ENCODE measurements at places on chromosomes 16 and 17.

DNA sequence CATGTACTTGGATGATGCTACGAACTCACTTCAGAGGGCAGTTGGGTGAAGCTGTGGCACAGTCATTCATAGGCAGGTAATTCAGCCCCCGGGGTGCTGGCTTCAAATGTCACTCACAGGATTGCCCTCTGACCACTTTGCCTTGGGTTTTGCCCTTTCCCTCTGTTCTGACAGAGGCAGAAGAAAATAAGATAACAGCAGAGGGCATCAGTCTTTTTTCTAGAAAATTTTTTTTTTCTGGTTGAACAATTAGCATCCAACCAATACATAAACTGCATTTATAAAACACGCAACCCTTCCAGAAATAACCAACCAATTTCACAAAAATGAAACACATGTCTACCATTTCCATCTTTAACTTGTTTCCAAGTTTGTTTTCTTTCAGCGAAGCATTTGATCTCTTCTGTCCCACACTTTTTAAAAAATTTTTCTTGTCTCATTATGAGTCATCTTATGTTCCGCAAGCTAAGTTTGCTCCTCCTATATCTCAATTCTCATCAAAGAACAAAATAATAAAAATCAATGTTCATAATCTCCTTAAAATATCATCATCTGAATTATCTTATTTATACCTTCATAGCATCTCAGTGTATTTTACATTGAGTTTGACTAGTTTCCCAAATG is 15.6 kb downstream of the NACA2 start:
- DNase-seq, result no peak

- no peak for DNase-seq
These were observed 254.4 kb upstream of the PMFBP1 start for GRCh38 chr16:72426386-72426785.

GRCh38 chr16:57679767-57680482 is 11.8 kb downstream of the ADGRG3 start:
- no peak for DNase-seq

- DNase-seq, result no peak
These were observed 486 bp upstream of the DNAJA2 start for GRCh38 chr16:46973996-46974324.

DNA sequence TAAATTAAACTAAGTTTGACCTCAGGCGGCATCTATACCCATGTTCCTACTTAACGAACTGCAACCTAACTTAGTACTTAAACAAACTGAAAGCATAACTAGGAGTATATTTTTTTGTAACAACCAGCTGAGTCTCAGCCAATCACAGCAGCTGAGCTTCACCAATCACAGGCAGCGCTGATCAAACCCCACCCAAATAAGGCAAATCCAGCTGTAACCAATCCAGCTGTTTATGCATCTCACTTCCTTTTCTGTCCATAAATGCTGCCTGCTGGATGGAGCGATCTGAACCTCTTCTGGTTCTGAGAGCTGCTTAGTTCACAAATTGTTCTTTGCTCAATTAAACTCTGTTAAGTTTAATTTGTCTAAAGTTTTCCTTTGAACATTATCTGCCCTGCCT is 131.3 kb downstream of the PMP22 start:
- no peak for DNase-seq

- peak; percentile 48 for DNase-seq
These were observed 2.1 kb downstream of the TRAF4 start for GRCh38 chr17:28745786-28746411.

- no peak for DNase-seq
These were observed 67.1 kb downstream of the ABCC1 start for GRCh38 chr16:16016388-16016964.

- no peak for DNase-seq
These were observed 274.1 kb downstream of the SEC14L1 start for GRCh38 chr17:77414811-77415400.

DNA sequence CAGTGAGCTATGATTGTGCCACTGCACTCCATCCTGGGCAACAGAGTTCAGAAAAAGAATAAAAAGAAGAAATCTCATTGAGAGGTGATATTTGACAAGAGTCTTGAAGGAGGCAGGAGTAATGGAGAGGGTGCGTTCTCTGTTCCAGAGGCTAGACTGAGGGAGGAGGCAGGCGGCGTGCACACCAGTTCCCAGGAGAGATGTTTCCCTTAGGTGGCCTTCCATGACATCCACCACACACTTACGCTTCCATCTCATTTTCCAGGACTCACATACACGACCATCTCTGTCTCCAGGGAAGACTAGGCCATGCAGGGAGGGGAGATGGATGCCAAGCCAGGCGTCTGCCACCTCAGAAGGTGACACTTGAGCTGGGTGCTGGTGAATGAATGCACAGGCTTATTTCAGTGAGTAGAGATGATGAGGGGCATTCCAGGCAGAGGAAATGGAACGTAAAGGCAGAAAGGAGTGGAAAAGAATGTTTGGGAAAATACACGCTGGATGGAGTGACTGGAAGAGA is 25.3 kb upstream of the N4BP1 start:
- no peak for DNase-seq

DNA sequence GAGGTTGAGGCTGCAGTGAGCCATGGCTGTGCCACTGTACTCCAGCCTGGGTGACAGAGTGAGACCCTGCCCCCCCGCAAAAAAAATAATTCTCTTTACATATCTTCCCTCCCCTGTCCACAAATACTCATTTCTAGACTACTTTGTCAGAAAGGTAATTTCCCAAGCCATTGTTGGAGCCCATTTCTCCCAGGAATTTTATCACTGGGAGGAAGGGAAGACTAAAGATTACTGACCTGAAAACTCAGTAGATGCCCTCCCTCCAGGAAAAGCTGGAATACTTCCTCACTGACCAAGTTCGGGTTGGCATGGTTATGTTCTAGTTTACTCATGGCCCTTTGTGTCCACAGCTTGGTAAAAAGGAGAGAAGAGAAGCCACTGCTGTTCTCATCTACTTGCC is 4.1 kb downstream of the CALCOCO2 start:
- no peak for DNase-seq

DNA sequence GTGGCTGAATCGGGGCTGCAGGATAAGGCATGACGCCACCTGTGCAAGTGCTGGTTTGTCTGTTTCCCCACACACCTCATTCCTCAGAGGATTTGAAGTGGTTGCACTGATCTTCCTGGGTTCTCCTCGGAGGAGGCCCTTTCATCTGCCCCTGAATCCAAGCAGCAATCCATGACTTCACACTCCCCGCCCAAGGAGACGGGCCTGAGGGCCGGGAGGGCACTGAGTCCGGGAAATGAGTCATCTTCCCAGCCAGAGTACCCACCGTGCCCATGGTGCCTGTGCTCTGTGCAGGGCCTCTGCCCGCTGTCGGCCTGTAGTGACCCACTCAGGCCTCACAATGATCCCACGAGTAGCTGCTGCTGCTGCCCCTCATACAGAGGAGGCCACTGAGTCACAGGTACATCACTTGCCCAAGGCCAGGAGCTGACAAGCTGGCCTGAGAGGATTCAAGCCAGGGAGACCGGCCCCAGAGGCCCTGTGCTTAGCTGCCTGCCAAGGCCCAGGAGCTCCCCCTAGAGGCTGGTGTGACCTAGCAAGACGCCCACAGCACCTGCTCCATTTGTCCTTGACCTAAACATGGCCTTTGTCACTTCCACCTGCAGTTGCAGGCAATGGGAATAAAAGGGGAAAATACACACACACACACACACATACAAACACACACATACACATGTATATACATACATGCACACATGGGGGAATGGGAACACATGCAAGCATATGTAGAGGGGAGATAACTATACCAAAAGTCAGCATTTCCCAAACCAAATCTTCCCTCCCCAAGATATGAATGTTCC is 240.0 kb downstream of the C16orf95 start:
- peak; percentile 75 for DNase-seq

DNA sequence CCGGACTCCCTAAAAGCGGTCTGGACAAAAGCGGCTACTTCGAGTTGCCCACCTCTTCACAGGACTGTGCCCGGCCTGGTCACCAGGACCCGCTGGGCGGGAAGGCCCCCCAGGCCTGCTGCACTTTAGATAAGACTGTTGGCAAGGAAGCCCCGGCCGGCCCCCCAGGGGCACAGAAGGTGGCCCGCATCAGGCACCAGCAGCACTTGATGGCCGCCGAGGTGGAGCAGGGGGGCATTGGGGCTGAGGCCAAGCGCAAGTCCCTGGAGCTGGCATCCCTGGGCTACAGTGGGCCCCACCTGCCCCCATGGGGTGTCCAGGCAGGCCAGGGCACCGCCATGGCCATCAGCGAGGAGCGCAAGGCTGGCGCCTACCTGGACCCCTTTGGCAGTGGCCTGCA is 47.5 kb downstream of the BAHCC1 start:
- no peak for DNase-seq

- no peak for DNase-seq
These were observed 11.1 kb downstream of the BPTF start for GRCh38 chr17:67836205-67836987.

- DNase-seq, result no peak
These were observed 6.3 kb downstream of the PDF start for GRCh38 chr16:69324013-69324531.

DNA sequence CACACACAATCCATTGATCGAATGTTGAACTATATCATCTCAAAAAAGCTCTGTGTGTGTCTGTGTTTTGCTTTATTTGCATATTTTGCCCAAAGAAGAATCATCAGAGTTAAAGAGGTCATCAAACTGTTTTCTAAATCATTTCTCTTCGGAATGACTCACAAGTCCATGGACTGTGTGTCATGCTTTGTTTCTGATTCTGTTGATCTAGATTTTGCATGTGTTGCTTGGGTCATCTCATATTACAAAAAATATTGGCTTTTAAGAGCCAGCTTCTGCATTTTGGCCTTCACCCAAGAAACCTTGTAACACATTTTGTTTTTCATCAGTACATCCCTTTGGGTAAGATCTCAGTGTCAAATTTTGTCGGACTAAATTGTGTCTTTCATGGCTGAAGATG is 471.2 kb upstream of the HSBP1 start:
- DNase-seq, result peak; percentile 29

- no peak for DNase-seq
These were observed 9.4 kb upstream of the CMTM4 start for GRCh38 chr16:66705790-66706505.

DNA sequence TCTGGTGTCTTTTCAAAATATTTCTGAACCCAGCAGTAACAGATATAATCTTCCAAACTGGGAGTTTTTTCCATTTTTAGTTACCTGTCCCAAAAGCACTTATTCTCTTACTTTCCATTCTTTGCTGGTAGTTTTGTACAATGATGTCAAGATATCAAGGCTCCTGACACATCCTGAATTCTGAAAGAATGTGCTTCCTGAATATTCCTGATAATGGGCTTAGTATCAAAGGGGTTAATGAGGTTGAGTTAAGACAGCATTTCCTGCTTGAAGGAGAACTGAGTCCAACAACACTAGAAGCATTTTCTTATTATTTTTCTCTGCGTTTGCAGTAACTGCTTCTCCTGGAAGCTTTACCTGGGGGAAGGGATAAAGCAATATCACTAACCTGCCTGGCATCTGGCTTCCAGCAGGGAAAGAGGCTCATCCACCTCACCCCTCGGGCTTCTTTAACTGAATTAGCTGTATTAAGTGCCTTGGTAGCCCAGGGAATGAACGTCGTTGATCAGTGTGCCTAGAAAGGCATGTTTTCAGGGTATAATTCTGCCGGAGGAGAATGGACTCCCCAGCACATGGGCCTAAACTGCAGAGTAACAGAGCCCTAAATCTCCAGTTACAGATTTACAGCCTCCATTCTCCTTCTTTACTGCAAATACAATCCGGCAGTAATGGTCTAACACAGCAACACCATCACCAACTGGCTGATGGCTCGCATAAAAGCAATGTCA is 134.4 kb downstream of the SNX11 start:
- no peak for DNase-seq

GRCh38 chr16:22969567-22969966 is 155.6 kb downstream of the HS3ST2 start:
- no peak for DNase-seq

DNA sequence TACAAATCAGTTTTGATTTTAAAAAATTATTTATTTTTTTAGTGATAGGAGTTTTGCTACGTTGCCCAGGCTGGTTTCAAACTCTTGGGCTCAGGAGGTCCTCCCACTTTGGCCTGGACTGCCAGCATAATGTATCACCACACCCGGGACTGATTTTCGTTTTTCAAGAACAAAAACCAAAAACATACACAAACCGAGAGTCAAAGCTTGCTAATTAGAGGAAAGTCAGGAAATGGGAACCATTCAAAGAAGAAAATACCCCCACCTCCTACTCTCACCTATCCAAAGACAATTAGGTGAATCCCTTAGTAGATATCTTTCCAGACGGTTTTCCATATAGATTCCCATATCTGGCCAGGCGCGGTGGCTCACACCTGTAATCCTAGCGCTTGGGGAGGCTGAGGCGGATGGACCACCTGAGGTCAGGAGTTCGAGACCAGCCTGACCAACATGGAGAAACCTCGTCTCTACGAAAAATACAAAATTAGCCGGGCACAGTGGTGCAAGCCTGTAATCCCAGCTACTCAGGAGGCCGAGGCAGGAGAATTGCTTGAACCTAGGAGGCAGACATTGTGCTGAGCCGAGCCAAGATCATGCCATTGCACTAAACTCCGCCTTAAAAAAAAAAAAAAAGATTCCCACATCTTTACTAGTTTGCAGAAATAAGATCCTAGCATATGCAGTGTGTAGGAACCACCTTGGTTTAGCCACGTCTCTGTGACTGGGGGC is 883 bp upstream of the SPN start:
- DNase-seq, result no peak

DNA sequence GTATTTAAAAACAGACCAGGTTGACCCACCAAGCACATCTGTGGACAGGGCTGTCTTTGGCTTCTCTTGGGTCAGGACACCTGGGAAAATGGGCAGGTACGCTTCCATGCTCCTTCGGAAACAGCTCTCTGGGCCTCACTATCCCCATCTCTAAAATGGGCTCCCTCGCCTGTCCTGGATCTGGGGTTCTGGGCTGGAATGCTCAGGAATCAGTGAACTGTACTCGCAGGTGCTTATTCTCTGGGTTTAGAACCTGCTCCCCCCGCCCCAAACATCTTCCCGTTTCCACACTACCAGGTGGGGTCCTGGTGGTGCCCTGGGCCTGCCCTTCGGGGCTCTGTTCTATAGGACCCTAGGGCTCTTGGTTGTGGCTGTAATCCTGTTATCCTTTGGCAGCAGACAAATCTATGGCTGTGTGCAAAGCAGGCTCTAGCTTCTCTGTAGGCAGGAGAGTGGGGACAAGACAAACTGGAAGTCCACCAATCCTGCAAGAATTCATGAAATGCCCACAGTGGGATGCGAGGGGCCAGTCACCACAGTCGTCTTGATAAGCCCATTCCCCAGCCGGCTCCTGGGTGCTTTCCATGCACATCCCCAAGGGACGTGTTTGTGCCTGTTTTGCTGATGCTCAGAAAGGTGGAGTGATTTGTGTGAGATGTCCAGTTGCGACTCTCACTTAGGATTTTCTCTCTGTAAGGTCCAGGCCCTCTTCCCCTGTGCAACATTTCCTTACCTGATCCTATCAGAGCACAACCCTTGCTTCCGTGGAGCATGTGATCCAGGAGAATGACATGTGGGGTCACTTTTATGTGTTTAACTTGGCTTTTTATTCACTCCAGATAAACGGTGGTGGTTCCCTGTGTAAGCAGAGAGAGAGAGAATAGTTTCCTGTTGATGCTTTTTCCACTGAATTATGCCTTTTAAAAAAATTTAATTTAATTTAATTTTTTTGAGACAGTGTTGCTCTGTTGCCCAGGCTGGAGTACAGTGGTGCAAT is 37.2 kb downstream of the HAPSTR1 start:
- no peak for DNase-seq

- peak; percentile 20 for DNase-seq
These were observed 42.4 kb upstream of the NF1 start for GRCh38 chr17:31052187-31052889.
